ENCODE measurements at places on chromosomes 6 and 20. TPM values are rescaled to one million over a fixed set of nuclear protein-coding genes. Genes with fewer than 3 reads are reported as not detected.

LY6G5C gene
- not detected for total RNA-seq

DNA sequence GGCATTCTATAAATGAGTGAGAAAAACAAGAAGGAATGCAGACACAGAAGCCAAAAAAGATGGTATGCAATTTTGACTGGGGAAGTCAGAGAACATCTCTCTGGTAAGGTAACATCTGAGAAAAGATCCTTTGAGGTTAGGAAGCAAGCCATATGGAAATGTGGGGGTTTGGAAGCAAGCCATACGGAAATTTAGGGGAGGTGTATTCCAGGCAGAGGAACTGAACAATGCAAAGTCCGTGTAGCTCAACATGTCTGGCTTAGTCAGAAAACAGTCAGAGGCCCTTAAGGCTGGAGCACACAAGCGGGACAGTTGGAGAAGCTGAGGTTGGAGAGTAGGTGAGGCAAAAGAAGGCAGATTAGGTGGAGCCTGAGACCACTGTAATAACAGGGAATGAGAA lies 35.3 kb downstream of the RALGAPA2 start:
- DNase-seq: no peak

DNA sequence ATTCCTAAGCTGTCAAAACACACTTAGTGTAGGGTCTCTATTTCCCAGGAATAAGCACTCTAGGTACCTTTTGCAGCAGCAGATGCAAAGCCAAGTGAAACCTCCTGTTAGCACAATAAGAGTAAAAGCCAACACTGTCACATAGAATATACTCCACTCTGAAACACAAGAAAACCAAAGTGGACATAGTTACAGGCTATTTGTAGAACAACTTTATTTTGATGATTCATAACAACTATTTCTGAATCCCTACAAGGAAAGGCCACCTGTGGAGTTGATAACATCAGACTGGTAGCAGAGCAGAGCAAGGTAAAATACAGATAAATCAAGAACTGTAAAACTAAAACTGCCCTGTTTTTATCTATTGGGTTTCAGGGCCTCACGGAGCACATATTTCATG lies 59.7 kb downstream of the ALDH5A1 start:
- DNase-seq: no peak

- no peak for DNase-seq
Measured at GRCh38 chr20:32528171-32528891, 56.8 kb downstream of the NOL4L start.

GRCh38 chr6:35857853-35858252 lies 52.7 kb downstream of the LHFPL5 start:
- no peak for DNase-seq

DNA sequence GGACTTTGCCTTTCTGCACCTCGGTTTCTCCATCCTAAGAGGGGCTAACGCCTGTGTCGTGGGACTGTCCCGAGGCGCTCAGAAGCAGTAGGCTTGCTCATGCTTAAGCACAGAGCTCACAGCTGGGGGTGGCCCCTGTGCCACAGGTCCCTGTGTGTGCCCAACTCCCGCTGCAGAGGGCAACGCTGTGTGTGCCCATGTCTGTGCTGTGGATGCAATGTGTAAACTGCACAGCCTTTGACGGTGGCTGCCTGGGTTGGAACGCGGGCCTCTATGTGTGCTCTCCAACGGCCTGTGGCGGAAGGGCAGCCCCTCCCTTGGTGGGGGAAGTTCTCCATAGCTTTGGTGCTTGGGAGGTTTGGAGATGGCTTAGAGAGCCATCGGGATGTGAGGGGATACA lies 10.7 kb upstream of the GATA5 start:
- no peak for DNase-seq

DNA sequence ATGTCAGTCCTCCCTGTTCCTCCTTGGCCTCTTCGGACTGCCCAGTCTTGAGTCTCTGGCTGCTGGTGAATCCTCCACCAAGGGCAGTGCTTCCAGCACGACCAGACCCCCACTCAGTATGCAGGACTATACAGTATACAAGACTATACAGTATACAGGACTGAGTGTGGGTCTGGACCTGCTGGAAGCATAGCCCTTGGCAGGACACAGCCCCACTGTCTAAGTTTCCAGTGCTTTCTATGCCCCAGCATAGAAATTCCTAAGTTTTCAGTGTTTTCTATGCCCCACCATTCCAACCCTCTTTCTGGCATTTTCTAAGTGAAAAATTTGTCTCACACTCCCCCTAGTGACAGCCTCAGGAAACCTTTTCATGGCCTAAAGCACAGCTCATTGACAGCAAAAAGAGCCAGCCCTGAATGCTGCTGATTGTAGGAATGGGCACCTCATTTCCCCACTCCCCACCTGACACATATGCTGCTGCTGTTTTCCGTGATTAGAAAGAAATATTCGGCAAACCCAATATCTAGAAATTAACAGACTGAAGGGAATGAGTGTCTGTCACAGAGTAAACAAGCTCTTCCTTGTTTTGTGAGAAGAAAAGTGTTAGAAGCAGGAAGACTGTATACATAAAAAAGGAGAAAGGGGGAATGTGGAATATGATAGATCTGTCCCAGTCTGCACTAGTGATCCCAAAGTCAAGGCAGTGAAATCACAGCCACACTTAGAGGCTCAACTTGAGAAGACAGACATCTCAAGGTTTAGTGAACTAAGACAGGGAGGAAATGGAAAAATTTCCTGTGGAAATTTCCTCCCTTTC lies 206.9 kb downstream of the IBTK start:
- peak; percentile 83 for DNase-seq

DNA sequence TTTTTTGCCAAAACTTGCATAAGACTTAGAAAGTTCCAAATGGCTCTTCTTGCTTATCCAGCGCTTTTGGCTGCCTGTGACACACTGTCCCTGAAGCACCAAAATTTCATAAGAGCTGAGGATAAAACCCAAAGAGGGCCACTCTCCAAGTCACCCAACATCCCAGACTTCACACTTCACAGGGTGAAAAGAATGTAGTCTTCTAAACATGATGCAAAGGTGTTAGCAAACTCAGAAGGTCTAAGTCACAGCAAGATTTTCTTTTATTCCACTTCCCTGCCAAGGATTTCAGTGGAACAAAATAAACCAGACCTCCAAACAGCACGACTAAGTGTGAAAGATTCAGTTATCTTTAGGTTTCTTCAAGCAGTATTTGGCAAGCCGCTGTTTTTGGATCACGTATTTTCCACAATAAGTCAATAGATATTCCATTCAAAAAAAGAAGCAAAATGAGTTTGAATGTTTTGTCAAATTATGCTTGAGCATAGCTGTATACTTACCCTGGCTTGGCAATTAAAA lies 44.6 kb upstream of the CD93 start:
- DNase-seq: no peak

DNA sequence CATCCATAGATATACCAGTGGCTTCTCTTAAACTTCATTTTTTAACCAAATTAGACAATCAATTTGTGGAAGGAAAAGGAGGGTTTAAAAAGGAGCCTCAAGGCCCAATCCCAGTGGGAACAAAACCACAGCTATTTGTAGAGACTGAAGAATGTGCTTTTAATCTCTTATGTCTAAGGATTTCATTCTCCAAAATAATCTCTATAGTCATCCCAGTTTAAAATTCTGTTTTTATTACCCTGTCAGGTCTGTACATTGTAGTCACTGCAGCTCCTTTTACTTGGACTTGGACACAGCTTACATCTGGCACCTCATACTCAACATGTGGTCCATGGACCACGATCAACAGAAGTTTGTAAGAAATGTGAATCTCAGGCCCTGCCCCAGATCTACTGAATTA lies 152.1 kb upstream of the STMND1 start:
- no peak for DNase-seq

- no peak for DNase-seq
Measured at GRCh38 chr6:96066376-96066775, 50.6 kb downstream of the FUT9 start.

DNA sequence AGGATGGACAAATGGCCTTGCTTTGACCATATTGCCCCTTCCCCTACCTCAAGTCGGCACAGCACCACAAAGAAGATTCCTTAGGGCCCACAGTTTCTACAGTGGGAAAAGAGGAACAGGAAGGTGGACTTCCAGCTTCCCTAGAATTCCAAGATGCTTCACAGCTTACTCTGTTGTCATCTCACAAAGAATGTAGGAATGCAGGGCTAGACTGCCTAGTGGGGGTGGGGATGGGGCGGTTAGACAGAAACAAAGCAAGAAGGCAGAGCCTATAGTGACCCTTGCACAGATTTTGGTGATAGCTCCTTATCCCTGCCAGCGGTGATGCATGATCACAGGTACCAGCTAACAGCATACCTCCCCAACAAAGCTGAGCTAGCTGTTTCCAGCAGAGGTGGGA lies 607.6 kb upstream of the MAN1A1 start:
- no peak for DNase-seq
